ENCODE measurements at places on chromosomes 5 and 9.
A peak's percentile ranks its signal among the peaks of the same experiment; 100 is the strongest.

DNA sequence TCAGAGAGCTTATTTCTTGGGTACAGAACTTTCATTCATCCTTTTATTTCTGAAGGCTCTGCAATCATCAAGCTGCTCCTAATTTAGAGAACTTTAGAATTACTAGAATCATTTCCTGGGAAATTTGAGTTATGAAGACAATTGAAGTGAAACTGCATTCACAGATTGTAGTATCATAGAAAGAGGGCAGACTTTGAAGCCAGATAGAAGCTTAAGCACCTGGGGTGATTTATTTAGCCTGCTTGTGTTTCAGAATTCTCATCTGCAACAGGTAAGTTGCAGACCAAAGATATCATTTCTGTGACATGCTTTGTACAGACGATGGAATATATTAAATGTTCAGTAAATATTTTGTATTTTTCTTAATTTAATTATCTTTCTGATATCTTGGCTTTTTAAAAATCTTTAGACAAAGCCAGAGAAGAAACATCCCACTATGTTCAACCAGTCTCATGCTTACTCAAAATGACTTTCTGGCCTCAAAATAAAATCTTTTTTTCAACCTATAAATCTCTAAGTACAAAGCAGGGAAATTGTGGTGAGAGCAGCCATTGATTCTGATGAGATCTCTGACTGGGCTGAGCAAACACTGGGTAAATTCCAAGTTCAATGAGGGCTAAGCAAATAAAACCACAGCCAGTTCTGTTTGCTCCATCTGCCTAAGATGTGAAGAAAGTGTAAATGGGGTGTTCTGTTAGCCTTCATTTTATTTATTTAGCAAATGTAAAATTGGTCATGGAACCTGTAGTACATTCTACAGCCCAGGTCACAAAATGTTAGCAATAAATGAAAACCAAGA, 264.7 kb upstream of the CCNG1 start:
- no peak for DNase-seq

GRCh38 chr5:66072031-66072430, 72.1 kb upstream of the SREK1 start:
- no peak for DNase-seq

- DNase-seq, result peak; percentile 49
These were observed 30.0 kb upstream of the STOM start for GRCh38 chr9:121399883-121400607.

DNA sequence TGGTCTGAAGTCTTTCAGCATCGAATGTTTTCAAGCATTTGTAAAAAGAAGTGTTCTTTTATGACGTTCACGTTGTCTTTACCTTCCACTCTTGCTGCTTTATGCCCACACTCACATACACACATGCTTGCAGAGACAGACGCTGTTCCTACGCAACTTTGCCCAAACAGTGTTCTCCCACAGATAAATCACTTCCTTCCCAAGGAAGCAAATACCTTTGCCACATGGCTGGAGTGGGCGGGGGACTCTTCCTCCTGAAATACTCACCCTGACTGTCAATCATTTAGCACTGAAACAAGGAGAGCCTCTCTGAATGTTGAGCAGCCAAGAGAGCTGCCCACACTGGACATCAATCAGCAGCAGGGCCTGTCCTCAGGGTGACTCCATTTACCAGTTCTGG, 22.4 kb upstream of the ASTN2 start:
- no peak for DNase-seq

- no peak for DNase-seq
These were observed 432.6 kb downstream of the CAAP1 start for GRCh38 chr9:26459959-26460358.

DNA sequence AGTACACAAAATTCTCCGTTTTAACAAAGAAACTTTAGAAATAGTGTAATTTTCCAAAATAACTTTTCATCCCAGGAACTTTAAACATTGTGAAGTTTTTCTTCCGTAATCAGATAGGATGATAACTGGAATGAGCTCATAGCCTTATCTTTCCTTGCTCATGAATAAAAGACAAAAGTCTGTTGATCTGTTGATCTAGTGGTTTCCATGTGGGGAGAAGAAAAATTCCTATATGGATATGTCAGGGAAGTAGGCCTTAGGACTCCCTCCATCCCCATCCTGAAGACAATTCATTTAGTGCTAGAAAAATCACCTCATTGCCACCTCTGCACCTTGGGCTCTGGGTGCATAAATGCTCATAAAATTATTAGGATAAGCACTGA, 266.6 kb downstream of the SMARCA2 start:
- no peak for DNase-seq

GRCh38 chr9:23413541-23413940, 412.5 kb downstream of the ELAVL2 start:
- DNase-seq, result no peak

- no peak for DNase-seq
These were observed 105.2 kb downstream of the ROR2 start for GRCh38 chr9:91844701-91845291.

DNA sequence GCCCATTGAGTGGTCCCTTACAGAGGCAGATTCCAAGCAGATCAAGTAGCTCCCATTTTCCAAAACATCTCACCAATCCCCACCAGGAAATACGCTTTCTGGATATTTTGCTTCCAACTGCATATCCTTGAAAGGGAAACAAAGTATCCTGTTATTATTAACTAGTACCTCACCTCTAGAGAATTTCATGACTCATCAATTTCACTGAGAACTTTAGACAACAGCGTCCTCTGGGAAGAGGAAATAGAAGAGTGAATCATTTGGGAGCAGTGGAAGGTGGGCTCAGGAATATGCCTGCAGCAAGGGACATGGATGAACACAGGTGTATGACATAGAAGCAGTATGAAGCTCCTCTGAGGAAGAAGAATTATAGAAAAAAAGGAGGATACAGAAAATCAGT, 186.7 kb downstream of the MARCHF11 start:
- DNase-seq, result no peak

DNA sequence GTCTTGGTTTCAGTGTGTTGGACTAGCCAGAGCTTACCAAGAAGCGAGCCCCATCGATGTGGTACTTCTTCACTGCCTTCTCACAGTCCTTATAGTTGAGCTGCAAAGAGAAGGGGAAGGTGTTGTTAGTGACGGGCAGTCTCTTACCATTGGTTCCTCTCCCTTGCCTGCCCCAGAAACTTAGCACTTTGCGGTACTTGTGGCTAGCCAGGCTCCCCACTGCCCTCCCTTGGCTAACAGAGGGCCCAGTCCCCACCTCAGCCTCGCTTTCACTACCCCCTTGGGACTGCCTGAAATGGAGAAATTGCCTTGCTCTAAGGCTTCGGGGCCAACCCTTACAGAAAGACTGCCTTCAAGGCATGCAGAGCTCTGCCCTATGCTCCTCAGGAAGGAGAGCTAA, 4.3 kb downstream of the LCP2 start:
- DNase-seq, result peak; percentile 73

DNA sequence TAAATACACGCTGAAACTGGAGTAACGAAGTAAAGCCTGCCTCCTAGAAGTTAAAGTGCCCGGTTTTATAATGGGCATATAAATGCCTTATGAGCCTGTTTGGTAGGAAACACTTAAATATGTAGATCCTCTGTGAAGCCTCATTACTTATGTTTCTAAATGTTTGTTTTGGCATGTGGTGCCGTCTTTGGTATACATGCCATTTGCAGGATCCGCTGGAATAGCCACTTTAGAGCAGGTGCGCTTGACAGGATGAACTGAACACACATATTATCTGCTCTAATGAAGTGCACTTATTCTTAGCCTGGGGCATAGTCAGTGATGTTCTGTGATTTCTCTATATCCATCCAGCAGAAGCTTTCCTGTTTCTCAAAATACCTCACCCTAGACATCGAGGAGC, 778.1 kb upstream of the WWC1 start:
- no peak for DNase-seq

DNA sequence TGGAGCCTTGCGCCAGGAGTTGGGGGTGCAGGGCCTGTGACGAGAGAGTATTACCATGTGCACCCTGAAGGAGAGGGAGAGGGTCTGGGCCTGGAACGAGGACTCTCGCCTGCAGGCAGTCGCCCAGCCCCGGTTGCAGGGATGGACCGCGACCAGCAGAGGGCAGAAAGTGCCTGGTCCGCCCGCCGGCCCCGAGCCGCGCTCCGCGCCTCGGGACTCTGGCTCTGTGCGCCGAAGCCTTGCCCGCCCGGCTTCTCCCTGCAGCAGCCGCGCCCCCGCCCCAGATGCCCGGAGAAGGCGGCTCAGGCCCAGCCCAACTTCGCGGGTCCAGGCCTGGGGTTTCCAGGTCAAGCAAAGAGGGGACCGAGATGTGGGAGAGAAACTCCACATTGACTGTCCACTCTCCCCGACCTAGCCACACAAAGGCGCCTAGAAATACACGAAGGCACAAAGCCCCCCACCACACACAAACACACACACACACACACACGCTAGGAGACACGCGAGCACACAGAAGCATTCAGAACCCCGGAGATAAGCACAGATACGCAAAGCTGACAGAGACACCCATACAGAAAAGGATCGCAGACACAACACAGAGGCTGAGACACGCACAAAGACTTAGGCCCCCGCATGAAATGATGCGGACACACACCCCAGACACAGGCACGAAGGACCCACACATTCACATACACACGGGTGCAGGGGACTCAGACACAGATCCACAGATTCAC, 2.0 kb upstream of the LMX1B start:
- DNase-seq, result peak; percentile 48

- DNase-seq, result no peak
These were observed 2.9 kb downstream of the KCNV2 start for GRCh38 chr9:2720179-2720654.

- DNase-seq, result no peak
These were observed 62.8 kb upstream of the FCN1 start for GRCh38 chr9:134980516-134980915.
